ENCODE measurements at places on chromosomes 12 and 14.

DNA sequence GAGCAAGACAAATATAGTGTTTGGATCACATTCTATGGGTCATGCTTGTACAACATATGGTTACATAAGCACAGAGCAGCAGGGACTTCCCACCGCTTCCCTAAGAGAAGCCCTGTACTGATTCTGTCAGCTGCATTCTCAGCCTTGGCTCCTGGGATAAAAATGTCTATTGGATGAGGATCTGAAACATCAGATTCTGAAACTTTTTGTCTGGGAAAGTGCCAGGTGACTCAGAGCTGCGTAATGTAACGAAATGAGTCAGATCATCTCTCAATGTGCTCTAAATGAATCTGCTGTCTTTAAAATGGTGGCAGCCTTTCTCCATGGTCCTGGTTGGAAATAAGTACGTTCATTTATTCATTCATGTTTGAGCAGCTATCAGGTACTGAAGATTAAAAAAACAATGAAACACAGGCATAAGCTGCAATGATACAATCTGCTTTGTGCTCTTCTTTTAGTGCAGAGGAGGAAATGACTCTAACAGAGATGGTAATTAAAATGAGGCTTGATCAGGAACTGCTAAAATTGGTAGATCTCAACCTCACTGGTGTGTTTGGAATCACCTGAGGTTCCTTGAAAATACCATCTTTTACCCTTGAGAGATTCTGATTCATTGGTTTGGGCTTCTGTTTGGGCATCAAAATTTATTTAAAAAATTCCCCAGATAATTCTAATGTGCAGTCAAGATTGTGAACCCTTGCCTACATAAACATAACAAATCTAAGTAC is 99.1 kb upstream of the NAP1L1 start:
- H3K4me3 ChIP-seq: no peak overlapping the region
- H3K27me3 ChIP-seq: peaks cover 37% of the 10 kb centered on the region
- DNase-seq: peak; percentile 14

DNA sequence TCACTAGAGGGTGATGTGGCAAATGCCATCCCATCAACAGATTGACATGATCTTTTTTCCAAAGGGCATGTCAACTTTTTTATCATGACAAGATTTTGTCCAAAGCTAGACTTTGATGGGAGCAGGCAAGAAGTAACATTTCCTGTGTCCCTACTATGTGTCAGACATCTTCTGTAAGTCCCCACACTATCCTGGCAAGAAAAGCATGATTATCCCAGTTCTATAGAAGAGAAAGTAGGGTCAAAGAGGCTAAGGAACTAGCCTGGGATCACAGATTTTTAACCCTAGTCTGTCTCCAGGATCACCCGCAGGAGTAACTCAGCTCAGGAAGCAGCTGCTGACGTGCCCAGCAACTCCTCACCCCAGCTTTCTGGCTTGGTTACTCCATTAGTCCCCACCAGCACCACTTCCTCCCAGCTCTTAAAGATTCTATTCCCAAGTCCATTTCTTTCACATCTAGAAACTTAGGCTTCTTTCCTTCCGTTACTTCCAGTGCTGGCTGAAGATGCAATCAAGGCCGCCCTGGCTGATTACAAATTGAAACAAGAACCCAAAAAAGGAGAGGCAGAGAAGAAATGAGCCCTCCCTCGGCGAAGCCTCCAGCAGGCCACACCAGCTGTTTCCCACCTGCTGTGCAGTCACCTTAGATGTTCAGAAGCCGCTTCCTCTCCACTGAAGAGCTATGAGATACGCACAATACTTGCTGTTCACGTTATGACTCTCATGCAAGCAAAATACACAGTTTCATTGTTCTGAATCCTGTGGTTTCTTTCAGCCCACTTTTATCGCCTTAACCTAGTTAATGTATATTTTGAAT is 6.2 kb downstream of the ISCU start:
- H3K4me3 ChIP-seq: peak overlapping the region; percentile 59
- peak; percentile 73 for DNase-seq
- peaks cover 69% of the 10 kb centered on the region for H3K36me3 ChIP-seq
- H3K27me3 ChIP-seq: no peaks in the 10 kb centered on the region

GRCh38 chr12:111773801-111774551 is 7.2 kb downstream of the ALDH2 start:
- H3K4me3 ChIP-seq: no peak overlapping the region
- H3K36me3 ChIP-seq: no peaks in the 10 kb centered on the region
- no peak overlapping the region for H3K27ac ChIP-seq

- H3K4me3 ChIP-seq: no peak overlapping the region
- no peaks in the 10 kb centered on the region for H3K27me3 ChIP-seq
- no peak for DNase-seq
- no peaks in the 10 kb centered on the region for H3K36me3 ChIP-seq
- no peak overlapping the region for H3K27ac ChIP-seq
- no peaks in the 10 kb centered on the region for H3K4me1 ChIP-seq
These were observed 346.2 kb downstream of the C12orf75 start for GRCh38 chr12:105676694-105677093.

- no peak overlapping the region for H3K4me3 ChIP-seq
- peaks cover 28% of the 10 kb centered on the region for H3K4me1 ChIP-seq
- H3K36me3 ChIP-seq: peaks cover 53% of the 10 kb centered on the region
- DNase-seq: no peak
- no peaks in the 10 kb centered on the region for H3K27me3 ChIP-seq
These were observed 45.8 kb downstream of the GNS start for GRCh38 chr12:64713376-64713775.

GRCh38 chr12:27176765-27177164 is 67.3 kb upstream of the STK38L start:
- peak overlapping the region; percentile 24 for H3K27ac ChIP-seq
- H3K36me3 ChIP-seq: peaks cover 2% of the 10 kb centered on the region
- no peak overlapping the region for H3K4me3 ChIP-seq
- no peaks in the 10 kb centered on the region for H3K27me3 ChIP-seq
- DNase-seq: no peak

GRCh38 chr14:74064883-74065282 is 19.4 kb downstream of the ALDH6A1 start:
- no peak overlapping the region for H3K27ac ChIP-seq
- no peak for DNase-seq
- no peaks in the 10 kb centered on the region for H3K27me3 ChIP-seq
- H3K36me3 ChIP-seq: peaks cover 30% of the 10 kb centered on the region
- peaks cover 1% of the 10 kb centered on the region for H3K4me1 ChIP-seq
- no peak overlapping the region for H3K4me3 ChIP-seq

- H3K27ac ChIP-seq: no peak overlapping the region
- H3K27me3 ChIP-seq: no peaks in the 10 kb centered on the region
- peaks cover 70% of the 10 kb centered on the region for H3K36me3 ChIP-seq
These were observed 67.5 kb downstream of the NIN start for GRCh38 chr14:50763382-50764007.
